Skin of body (tissue), 3 donors: ENCODE measurements at places on chromosomes 3 and 15.
A peak's percentile ranks its signal among the peaks of the same experiment; 100 is the strongest.

GRCh38 chr3:100045696-100046095 lies 68.6 kb downstream of the FILIP1L start:
- peak; percentile 99 for DNase-seq

DNA sequence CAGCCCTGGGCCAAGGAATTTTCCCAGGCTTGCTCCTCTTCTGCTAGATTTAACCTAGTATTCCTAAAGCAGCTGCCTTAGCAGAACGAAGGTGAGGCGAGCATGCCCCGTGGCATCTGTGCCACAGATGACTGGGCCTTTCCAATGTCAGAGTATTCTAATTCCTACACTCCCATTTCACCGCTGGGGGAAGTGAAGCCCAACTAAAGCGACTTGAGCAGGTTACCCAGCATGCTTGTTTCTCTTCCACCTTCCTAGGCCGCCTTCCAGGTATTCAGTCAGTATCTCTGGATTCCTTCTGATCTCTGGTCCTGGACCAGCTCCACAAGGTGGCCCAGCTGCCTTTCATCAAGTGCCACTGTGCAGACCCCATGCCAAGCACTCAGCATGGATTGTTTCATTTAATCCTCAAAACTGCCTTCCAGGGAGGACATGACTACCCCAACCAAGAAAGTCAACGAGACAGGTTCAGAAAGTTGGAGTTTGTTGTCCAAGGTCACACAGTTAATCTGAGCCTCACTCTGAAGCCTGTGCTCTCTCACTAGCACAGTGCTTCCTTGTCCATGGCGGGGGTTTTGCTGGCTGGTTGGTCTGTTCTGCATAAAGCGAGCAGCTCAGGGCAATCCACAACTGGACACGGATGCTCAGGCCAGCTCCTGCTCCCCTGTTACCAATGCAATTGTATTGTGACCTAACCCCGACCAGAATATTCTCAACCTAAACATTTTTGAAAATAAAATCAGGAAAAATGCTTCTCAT lies 15.1 kb downstream of the MYO5C start:
- no peak for DNase-seq

GRCh38 chr3:22862111-22862510 lies 341.0 kb upstream of the UBE2E2 start:
- no peak for DNase-seq

DNA sequence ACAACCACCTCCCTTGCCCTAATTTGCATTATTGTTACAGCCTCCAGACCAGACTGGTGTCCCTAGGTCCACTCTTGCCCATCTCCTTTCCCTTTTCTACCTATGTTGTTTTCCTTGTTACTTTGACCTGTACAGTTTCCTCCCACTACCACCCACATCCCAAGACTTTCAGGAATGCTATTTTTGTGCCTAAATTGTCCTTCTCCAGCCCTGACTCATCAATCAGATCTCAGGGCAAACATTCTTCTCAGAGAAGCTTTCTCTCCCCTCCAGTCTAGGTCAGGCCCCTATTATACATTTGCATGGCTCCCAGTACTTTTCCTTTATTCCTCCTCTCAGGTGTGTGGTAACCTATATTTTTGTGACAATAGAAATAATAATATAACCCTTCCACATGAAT lies 241.5 kb downstream of the IGSF11 start:
- DNase-seq, result no peak

DNA sequence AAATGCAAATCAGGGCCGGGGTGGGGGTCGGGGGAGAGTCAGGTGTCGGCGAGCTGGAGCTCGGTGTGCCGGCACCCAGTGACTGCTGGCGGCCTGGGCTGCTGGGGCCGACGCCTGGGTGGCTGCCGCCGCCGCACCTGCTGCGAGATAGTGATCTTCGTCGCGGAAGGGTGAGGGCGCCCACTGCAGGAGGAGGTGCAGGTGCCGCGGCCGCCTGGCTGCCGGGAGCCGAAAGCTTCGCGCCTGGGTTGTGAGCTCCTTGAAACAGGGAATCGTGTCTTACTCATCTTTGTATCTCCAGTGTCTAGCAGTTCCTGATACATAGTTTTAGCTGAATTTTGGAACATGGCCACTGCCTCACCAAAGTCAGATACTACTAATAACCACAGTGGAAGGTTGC lies 64.0 kb upstream of the CPOX start:
- no peak for DNase-seq

GRCh38 chr3:197505796-197506548 lies 49.8 kb downstream of the BDH1 start:
- DNase-seq, result no peak

GRCh38 chr3:193731656-193732055 lies 138.6 kb downstream of the OPA1 start:
- no peak for DNase-seq

- DNase-seq, result no peak
Observed at GRCh38 chr3:195114786-195115599, 156.0 kb downstream of the XXYLT1 start.

DNA sequence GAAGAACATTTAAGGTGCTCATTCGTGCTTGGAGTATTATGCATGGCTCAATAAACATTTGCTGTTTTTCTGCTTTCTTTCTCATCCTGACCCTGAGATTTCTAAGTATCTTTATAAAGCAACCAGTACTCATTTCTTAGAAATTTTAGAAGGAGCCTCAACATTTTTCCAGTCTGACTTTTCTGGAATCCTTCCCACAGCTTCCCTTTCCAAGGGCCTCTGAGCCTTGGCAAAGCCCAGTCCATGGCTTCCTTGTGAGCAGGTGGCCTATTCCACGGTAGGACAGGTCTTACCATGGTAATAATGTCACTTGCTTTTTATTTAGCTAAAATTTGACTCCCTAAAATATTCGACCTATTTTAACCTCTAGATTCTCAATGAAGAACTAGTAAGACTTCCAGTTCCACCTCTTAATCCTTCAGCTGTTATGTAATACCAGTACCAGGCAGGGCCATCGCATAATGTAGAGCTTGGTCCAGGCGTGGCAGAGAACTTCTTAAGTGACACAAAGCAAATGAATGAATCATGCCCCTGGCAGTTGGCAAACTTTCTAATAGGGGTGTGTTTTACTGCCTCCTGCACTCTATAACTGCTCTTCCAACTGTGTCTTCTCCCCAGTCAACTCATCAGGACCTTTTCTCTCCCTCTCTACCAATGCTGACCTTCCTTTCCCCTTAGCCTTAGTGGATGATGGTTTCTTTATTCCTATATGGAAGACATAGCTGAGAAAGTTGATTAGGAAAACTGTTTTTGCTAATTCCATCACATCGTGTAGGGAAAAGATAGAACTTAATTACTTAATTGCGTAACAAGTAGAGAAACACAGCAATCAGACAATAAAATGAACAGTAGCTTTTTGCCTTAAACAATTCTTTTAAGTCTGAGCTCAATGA lies 894 bp upstream of the TM4SF4 start:
- DNase-seq, result peak; percentile 18

GRCh38 chr3:67863869-67864268 lies 209.5 kb upstream of the SUCLG2 start:
- DNase-seq, result no peak

DNA sequence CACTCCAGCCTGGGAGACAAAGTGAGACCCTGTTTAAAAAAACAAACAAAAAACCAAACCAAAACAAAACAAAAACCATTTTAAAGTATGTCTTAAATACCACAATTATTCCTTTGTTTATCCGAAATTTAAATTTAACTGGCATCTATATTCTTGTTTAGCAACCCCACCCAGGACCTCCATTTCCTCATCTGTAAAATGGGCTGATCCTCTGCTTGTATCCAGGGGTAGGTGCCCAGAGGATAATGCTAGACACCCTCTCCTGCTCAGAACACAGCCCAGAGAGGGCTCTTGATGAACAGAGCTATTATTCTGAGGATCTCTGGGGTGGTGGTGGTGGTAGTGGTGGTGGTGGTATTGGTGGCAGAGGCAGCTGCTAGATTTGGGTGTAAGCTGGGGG lies 9.8 kb downstream of the SH2D7 start:
- DNase-seq, result no peak

DNA sequence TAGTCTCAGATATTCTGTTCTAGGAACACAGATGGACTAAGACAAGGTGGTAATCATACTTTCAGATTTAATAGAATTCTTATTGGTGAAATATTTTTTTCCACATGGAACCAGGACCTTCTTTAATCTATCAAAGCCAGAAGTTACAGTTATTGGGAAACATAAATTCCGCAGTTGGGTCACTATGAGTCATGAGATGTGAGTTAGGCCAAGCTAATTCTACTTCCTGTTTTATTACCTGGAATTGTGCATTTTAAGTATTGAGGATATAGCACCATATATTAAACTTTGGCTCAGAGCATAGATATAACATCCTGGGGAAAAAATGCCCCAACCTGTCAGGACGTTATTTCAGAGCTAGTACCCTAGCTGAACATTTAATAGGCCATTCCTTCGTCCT lies 96.4 kb upstream of the P3H2 start:
- no peak for DNase-seq

GRCh38 chr15:55742498-55742926 lies 440 bp downstream of the PRTG start:
- DNase-seq, result no peak

GRCh38 chr3:137294839-137295238 lies 337.1 kb downstream of the IL20RB start:
- no peak for DNase-seq

- no peak for DNase-seq
Observed at GRCh38 chr15:100688549-100689120, 86.2 kb downstream of the ASB7 start.

- DNase-seq, result no peak
Observed at GRCh38 chr3:191383124-191383523, 52.8 kb upstream of the UTS2B start.

DNA sequence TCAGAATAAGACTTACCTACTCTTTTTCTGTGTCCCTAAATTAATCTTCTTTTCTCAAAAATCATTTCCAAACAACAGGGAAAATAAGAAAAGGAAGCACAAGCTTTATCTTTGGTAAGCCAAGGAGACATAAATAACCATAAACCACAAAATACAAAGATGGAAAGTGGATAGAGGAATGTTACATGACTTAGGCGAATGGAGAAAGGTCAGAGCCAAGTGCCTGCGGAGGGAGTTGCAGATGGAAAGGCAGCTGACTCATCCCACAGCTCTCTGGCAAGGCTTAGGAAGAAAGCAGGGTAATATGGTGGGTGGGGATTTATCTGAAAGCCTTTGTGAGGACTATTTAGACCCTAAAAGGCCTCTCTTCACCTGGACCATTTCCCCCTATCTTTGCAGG lies 72.8 kb downstream of the GALK2 start:
- no peak for DNase-seq

DNA sequence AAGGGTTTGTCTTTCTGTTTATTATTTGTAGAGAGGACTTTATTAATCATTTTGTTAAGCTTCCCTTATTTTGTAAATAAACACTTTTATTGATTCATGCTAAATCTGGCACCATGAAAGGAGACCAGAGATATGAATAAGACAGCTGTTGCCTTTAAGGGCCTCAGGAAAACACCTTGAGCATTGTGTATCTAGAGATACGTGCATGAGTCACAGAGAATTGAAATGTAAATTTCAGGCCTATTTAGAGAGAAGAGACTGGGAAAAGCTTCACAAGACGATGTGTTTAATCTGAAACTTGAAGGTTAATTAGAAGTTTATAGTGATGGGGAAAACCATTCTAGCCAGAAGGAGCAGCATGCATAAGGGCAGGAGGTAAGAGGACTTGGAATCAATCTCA lies 28.6 kb upstream of the UTS2B start:
- no peak for DNase-seq

- DNase-seq, result peak; percentile 24
Observed at GRCh38 chr3:77042882-77043281, 3.0 kb downstream of the ROBO2 start.

GRCh38 chr3:109648027-109648426 lies 310.7 kb upstream of the DPPA4 start:
- no peak for DNase-seq

GRCh38 chr3:149968216-149968615 lies 2.5 kb downstream of the PFN2 start:
- no peak for DNase-seq

GRCh38 chr3:69338911-69339310 lies 47.0 kb downstream of the FRMD4B start:
- DNase-seq, result no peak

DNA sequence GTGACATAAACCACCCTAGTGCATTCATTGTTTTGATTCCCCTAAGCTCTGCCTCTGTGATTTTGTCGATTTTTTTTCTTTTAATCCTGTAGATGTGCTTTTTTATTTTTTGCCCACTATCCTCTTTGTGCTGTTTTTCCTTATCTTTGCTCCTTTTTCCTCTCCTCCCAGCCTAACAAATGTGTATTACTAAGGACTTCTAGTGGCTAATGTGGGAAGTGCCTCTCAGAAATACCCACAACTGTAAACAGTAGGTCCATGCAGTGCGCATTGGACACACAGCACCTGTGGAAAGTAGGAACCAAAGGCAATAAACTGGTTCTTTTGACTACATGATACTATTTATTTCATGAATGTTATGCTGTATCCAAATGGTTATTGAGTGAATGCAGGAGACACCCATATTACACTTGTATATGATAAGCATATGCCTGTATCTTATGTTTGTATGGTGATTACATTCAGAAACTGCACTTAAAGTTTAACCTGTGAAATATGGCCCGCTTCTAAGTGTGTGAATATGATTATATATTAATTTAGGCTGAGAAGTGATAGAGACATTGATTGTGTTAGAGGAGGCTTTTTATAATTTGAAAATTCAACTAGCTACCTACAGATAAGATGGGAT lies 147.8 kb downstream of the PLCL2 start:
- DNase-seq, result peak; percentile 5

DNA sequence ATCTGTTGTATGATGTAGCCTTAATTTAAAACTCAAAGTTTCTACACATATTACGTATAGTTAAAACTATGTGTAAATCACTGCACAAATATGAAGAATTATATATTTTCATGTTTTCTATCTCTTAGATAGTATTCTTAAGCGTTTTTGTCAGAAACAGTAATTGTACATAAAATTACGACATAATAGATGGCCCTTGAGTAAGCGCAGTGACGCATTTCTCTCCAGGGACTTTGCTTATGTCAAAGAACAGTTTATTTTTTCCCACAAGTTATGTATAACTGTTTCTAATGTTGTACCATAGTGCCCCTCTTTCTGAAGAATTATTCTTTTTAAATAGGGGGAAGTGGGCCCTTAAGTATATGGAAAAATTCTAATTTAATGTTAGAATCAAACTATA lies 934.0 kb downstream of the VGLL3 start:
- DNase-seq, result no peak

DNA sequence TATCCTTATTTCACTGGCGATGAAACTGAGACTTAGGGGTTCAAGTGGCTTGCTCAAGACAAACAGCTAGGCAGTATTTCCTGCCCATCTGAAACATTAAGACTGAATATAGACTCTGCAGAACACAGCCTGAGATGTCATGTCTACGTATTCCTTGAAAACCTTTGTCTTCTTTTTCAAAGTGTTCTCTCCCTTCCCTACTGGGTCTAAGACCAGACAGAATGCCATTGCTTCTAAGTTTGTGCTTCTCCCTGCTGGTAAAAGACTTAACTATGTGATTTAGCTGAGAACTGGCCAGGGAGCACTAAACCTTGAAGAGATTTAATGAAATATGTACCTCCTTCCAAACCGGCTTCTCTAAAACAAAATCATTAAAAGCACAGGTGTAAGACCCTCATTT lies 9.9 kb downstream of the BCL6 start:
- DNase-seq, result no peak

GRCh38 chr3:4750306-4750968 lies 228.8 kb upstream of the BHLHE40 start:
- no peak for DNase-seq
